ENCODE measurements at places on chromosomes 7 and 10. TPM values are rescaled to one million over a fixed set of nuclear protein-coding genes. Genes with fewer than 3 reads are reported as not detected.

VAX1 gene
- total RNA-seq, result not detected

WNT2 gene
- total RNA-seq, result under 0.01 TPM

OR9A4 gene
- 0.26 TPM for total RNA-seq

AOAH gene
- total RNA-seq, result not detected

ITIH5 gene
- total RNA-seq, result not detected

PSD gene
- total RNA-seq, result under 0.01 TPM

GATA3 gene
- total RNA-seq, result under 0.01 TPM

GRCh38 chr10:74683067-74683466, 143.3 kb upstream of the KAT6B start:
- no peak for DNase-seq

GRCh38 chr7:34177476-34177875, 272.1 kb downstream of the BMPER start:
- no peak for DNase-seq

GRCh38 chr10:81704596-81704995, 170.4 kb upstream of the NRG3 start:
- no peak for DNase-seq

DNA sequence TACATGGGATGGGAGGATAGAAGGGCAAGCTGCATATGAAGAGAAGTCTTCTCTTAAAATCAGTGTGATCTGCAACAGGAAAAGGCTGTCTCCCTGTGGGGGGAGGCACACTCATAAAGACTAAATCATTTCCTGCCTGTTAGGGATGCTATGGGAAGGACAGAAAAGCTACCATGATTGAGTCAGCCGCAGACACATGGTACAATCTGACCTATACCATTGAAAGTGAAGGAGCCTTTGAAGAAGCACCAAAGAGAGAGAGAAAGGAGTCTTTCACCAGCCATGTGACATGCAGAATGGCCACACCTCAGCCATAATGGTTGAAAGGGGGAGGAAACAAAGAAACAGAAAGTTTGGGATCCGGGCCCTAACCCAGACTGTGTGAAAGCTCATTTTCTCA, 29.1 kb downstream of the NUDCD3 start:
- peak; percentile 76 for DNase-seq

DNA sequence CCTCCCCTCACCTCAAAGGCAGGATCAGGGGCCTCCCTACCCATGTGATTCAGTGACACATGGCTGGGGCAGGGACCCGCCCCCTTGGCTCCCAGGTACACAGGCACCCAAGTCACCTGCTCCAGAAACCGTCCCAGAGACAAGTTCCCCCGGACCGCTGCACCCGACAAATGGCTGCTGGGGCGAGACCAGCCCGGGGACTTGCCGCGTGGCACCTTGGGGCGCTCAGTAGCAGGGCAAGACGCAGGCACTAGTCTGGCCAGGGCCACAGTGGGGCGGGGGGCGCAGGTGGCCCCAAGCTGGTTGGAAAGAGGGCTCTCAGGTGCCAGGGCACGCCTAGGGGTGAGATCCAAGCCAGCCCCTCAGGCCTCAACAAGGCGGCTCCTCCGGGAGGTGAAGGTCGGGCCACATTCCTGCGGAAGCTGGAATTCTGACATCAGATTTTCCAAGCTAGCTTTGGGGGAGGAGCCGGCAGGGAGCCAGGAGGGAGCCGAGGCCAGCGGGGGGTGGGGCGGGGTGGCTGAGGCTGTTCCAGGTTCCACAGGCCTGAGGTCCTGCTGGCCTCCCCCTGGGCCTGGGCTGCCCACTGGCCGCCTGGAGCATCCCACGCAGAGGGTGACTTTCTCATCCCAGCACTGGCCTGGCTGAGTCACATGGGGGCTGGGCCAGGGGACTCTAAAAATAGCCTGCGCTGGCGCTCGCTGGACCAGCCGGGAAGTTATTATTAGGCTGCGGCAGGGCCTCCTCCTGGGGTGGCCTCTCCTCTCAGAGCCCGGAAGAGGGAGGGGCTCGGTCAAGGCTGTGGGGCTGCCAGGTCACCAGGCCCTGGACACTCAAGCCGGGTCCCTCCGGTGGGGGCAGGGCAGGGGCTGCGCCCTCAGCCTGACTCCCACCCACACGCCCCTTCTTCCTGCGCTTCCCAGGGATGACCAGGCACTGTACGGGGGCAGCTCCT, 20.5 kb upstream of the INPP5A start:
- DNase-seq, result peak; percentile 54

DNA sequence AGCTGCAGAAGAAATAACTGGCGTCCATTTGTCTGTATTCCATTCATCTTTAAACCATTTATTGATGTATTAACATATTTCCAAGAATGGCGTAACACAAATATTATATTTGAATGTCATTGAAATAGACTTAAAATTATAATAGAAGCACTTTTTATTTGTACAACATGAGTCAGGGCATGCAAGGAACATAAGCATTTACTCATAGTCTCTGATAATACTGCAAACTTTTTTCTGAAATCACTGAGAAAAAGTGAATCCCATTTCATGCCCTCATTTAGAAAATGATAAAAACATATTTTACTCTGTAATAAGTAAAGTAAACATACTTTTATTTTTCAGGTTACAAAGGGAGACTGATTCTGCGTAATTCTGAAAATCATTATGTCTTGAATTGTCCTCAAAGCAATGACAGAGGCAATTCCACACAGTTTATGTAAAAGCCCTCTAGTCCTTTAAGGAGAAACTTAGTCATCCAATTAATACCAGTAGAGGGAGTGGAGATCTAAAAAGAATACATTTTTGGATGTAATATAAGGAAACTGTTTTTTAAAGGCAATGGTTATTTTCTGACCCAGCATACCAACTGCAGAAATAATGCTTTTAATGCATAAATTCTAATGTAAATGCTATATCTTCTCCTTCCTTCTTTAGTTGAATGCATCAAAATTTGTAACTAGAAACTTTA, 58.1 kb downstream of the AGMO start:
- DNase-seq, result peak; percentile 37

DNA sequence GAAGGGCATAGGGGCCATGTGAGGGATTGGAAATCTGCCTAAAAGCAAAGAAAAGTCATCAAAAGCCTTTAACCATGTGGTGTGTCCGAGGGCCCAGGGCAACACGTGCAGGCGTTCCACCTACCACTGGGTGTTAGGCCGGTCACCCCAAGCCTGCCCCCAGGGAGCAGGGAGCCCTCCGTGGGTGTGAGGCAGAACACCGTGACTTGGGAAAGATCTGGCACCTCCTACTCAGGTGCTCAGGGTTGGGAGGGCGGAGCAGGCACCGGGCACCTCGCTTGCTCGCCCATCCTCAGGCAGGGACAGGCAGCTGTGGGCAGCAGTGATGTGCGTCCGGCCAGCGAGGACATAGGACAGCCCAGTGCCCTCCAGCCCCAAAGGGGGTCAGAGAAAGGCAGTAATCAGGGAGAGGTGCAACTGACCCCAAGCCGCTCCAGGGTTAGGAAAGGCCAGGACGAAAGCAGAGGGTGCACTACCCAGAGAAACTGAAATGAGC, 80.7 kb upstream of the CHST15 start:
- DNase-seq, result no peak

- no peak for DNase-seq
Measured at GRCh38 chr10:37747081-37747480, 110.3 kb downstream of the ZNF248 start.

GRCh38 chr7:157224627-157225026, 85.9 kb downstream of the UBE3C start:
- DNase-seq, result peak; percentile 13

- no peak for DNase-seq
Measured at GRCh38 chr7:157219154-157219553, 80.4 kb downstream of the UBE3C start.

GRCh38 chr7:1550005-1550845, 5.8 kb downstream of the TMEM184A start:
- DNase-seq, result no peak
